Central memory CD4-positive, alpha-beta T cell (primary cell): ENCODE measurements at places on chromosomes 6 and 20.
A peak's percentile ranks its signal among the peaks of the same experiment; 100 is the strongest.

DNA sequence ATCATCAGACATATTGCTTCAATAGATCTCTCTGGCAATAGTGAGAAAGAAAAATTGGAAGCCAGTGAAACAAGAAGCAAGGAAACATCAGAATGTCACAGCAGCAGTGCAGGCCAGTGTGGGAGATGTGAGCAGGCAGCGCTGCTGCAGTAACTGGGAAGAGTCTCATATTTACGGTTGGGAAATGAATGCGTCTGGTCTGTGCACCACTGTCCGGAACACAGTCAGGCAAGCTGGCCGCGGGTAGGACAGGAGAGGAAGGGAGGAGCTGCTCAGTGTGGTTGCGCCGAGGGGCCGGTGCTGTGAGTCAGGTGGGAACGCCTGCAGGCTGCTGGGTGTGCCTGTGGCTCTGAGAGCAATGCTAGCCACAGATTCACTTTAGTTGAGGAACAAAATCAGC is 6.4 kb upstream of the PSMG4 start:
- DNase-seq = no peak

DNA sequence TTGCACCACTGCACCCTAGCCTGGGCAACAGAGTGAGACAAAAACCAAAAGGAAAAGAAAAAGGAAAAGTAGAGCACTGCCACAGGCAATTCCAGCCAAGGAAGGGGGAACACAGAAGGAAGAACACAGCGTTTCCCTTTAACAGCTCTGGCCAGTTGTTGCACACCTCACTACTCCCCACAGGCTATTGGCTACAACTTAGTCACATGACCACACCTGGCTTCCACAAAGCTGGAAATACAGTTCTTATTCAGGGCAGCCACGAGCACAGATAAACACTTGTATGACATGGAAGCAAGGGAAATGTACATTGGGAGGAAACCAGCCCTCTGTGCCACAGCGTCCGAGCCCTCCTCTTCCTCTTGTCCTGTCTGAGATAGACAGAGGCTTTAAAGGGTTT is 249.0 kb upstream of the JARID2 start:
- DNase-seq = no peak

DNA sequence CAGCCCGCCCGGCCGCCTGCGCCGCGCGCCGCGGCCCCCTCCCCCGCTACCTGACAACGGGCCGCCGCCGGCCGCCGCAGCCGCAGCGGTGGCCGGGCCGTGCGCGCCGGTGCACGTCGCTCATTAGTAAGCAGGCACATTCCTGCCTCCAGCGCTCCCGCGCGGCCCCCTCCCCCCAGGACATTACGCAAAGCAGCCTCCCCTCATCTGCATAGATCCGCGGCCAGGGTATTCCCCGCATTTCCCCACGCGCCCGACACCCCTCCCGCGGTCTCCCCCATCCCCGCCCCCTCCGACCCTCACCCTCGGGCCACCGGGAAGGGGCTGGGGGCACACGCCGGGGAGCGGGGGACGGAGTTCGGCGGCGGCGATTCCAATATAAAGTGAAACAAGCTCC is at the start of gene HIVEP2:
Gene HIVEP2, minus strand, starts transcription at position 128 of the 397 bp plus-strand sequence. CDS start 170,438 bp downstream, outside the sequence.
- peak; percentile 86 for DNase-seq

DNA sequence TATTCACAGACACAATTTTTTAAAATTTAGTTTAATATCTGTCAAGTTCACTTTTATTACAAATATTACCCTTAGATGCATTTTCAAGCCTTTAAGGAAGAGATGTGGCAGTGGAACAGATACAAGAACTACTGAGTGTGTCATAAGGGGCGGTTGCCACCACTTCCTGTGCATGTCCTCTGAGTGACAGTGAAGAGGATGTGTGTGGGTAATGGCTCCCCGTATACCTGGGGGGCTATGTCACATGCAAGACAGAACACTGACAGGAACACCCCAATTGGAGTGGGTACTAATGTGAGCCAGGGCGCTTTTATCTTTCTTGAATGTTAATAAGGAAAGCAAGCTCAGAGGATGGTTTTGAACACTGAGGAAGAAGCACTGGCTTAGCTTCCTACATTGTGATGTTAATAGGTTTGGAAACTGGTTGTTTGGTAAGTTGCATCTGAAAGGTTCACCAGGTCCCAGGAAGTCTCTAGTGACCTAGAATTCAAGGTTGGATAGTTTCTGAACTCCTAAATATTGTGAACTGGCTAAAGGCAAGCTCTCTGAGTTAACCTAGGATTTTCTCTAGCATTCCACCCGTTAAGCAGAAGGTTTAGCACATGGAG is 83.4 kb upstream of the ASF1A start:
- peak; percentile 80 for DNase-seq
